ENCODE measurements at places on chromosomes 11 and 22.

DNA sequence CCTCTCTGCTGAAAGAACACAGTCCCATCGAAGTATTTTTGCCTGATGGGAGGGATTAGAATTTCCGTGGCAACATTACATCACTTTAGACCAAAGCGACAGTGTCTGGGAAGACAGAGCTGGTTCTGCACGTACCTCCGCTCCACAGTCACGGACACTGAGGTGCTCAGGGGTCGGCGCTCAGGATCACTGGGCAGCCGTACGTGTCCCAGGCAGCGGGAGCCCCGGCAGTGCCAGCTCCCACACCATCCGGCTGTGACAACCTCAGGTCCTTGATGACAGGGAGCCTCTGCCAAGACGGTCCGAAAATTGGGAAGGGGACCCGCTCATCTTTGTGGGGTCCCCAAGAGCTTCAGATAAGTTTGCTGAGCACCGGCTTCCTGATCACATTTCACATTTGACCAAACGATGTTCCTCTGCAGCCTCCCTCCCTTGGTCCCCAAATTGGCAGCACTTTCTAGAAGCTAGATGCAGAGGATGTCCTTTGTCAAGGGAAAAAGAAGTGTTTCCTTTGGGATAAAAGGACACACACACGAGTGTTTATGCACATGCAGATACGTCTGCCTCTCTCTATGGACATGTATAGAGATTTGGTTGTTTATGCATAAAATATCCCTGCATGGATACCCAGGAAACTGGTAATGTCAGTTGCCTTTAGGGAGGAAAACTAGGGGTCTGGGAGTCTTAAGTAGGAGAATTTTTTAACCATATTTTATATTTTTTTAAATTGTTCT lies 61.6 kb upstream of the LINC01488 start:
- no peak for DNase-seq

DNA sequence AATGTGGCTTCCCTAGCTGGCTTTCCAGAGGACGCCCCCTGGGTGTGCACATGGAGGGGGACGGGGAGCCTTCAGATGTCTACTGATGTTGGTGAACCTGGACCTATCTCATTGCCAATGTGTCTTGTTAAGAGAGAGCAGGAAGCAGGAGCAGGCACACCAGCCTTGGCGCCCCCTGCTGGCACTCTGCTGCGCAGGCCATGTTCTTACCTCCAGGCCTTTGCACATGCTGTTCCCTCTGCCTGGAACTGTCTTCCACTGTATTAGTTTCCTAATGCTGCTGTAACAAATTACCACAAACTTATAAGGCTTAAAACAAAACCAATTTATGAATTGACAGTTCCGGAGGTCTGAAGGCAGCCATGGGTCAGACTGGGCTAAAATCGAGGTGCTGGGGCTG lies 23.6 kb upstream of the MN1 start:
- no peak for DNase-seq

- DNase-seq: no peak
Measured at GRCh38 chr22:40487663-40488249, 117.4 kb downstream of the SGSM3 start.

- DNase-seq: no peak
Measured at GRCh38 chr11:104163100-104164027, 583 bp downstream of the PDGFD start.

- DNase-seq: no peak
Measured at GRCh38 chr22:27877501-27877900, 41.6 kb downstream of the PITPNB start.

DNA sequence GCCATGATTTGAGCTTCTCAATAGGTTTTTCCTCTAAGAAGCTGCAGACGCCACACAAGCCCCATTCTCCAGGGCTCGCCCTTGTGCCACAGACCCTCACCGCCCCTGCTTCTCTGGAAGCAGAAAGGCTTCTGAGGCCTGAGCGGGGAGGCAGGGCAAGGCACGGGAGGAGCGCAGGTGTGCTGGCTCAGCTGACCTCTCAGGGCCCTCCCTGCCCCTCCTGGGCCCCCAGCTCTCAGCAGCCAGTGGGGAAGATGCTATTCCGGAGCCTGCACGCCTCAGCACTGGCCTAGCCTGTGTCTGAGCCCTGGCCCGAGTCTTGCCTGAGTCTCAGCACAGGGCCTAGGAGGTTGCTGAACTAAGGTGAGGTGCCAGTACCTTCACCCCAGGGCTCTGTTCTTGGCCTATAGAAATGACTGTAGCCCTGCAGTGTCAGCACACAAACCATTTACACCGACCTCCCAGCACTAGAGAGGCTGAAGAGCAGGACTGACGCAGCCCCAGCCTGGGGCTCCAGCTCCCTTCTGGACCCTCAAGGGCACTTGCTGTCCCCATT lies 47.1 kb upstream of the LMO1 start:
- no peak for DNase-seq

GRCh38 chr11:107733518-107733917 lies 21.7 kb upstream of the SLN start:
- no peak for DNase-seq

DNA sequence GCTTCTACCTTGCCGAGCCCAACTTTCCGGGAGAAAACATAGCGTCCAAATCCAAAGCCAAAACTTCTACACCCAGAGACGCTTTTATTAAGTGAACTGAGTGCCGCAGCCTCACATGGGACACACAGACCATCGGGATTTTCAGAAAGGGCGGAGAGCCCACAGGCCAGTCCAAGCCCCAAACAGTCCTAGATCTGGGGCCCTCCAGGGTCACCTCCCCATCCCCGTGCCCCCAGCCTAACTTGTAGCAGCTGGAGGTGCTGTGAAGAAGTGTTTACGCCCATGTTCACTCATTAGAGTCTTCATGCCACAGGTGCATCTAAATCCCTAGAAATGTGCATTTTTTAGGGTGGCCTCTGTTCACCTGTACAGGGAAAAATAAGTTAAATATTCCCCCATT lies 14.1 kb upstream of the ADORA2A start:
- no peak for DNase-seq

DNA sequence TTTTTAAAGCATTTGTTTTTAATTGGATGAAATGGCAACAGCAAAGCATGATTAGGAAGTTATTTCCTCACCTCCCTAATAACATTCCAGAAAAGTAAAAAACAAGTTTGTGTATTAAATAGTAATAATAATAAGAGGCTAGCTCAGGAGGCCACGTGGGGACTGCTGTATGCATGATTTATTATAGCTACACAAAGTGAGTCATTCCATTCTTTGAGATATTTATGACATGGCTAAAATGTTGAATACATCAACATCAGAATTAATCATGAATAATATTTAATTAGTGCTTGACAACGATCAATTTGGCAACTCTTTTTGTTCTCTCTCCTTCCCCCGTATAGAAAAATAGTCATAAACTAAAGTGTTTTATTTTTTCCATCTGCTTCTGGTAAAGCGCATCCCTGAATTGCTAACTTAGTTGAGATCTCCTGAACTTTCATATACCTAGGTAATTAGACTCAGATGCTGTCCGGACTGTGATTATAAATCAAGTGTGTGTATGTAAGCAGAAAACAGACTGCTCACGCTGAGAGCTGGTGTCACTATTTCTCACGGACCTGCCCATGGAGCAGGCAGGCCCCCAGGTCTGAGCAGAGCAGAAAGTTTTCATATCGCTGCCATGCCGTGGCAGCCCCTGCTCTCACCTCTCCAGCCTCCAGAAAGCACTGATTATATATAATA lies 125.7 kb downstream of the WT1 start:
- no peak for DNase-seq

DNA sequence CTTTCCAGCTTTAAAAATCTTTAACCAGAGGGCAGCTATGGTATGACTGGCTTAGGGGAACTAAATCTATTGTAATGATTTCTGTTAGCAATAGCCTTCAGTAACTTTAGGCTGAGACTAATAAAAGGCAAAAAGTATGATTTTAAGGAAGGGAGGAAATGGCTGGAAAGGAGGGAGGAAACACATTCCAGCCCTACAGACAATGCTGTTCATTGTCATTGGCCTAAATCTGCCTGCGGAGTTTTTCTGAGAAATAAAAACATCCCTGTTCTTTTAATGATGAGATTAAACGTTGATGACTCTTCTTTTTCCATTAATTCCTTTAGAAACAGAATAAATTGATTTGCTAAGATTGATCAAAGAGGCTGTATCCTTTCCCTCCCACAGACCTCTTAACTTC lies 99.6 kb upstream of the GRAMD1B start:
- DNase-seq: no peak
